Stimulated activated CD4-positive, alpha-beta T cell treated with anti-CD3 and anti-CD28 coated beads, Interleukin-2, amount 100 ng/mL, for 24 hours (primary cell): ENCODE measurements at places on chromosomes 7 and 10.

- DNase-seq = peak; percentile 78
Observed at GRCh38 chr7:48084727-48085432, 4.2 kb upstream of the UPP1 start.

GRCh38 chr10:32148864-32149251 lies 92.6 kb upstream of the KIF5B start:
- DNase-seq = no peak

DNA sequence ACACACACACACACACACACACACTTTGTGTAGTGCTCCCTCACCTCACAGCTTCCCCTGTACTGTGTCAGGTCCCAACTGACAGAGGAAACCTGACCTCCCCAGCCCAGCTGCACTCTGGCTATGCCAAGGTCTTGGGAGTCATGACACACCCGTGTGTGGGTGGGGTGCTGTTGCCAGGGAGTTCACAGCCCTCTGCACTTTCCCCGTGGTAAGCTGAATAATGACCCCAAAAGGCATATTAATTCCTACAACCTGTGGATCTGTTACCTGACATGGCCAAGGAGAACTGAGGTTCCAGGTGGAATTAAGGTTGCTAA lies 8.9 kb upstream of the NANOS1 start:
- peak; percentile 20 for DNase-seq

DNA sequence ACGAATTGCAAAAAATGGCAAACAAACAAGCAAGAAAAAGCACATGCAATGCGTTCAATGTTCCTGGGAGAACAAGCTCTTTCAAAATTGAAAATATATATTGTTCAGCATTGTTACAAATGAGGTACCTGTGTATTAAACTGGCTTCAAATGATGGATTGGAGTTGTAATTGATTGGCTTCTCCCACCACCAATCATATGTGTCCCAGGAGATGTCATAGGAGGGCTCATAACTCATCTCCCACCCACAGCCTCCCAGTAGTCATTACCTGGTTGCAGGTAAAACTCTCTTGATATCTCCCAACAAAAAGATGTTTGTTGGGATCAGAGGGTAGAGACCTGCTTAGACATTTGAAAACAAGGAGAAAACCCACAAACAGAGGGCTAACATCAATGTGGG lies 302.9 kb downstream of the BAMBI start:
- no peak for DNase-seq

GRCh38 chr7:101373812-101374614 lies 11.3 kb downstream of the COL26A1 start:
- DNase-seq = no peak

- no peak for DNase-seq
Observed at GRCh38 chr10:29151005-29151404, 137.9 kb upstream of the LYZL1 start.

- no peak for DNase-seq
Observed at GRCh38 chr10:34906067-34906965, 91.2 kb upstream of the PARD3 start.

DNA sequence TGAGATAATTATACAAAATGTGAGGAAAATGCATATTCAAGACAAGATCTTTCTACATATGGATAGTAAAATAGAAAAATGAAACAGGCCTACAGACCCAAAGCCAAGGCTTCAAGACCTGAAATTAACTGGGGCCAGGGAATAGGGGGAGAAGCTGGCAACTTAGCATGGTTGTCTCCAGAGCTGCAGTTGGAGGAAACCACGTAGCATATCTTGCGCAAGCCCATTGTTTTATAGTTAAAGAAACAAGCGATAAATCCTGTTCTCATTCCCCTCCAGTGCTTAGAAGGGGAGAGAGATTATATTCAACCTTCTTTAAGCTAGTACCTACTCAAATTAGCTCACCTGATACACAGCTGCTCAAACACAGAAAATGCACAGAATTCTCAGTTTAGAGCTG lies 197.1 kb downstream of the SORCS1 start:
- no peak for DNase-seq

DNA sequence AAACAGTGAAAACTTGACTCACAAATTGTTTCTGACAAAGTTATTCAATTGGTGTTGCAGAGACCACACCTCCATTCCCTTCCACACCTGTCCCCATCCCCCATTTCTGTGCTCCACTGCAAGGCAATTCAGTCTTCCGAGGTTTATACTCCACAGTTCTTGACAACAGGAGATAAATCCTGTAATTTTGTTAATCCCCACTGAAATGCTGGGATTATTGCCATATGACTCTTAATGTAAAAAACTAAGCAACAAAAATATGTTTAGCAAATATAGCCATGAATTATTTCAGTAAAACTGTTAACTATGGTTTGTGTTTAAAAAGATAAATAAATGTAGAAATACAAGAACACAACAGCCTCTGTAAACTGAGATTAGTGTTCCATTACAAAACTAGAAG lies 170.1 kb upstream of the SEMA3D start:
- no peak for DNase-seq

GRCh38 chr7:127911968-127912511 lies 119.2 kb downstream of the LRRC4 start:
- no peak for DNase-seq

DNA sequence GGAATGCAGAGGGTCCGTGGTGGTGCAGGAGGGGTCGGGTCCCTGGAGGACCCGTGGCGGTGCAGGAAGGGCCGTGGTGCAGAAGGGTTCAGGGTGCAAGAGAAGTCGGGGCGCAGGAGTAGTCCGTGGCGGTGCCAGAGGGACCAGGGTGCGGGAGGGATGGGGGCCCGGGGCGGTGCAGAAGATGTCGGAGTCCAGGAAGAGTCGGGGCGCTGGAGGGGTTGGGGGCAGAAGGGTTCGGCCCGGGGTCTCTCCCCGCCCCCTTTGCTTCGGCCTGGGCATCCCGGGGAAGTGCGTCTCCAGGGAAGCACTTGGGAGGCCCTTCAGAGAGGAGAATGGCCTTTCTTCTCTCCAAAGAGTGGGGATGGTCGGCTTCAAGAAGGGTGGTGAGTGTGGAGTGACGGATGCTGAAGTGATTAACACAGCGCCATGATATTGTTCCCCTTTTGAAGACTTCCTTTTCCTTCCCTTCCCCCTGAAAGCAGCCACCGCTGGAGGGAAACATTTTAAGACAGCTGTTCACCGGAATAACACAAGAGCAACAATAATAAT lies 997 bp downstream of the WDR37 start:
- DNase-seq = no peak

GRCh38 chr10:128078136-128078969 lies 47.9 kb downstream of the MKI67 start:
- peak; percentile 58 for DNase-seq

- no peak for DNase-seq
Observed at GRCh38 chr7:29084832-29085231, 61.5 kb downstream of the CPVL start.

DNA sequence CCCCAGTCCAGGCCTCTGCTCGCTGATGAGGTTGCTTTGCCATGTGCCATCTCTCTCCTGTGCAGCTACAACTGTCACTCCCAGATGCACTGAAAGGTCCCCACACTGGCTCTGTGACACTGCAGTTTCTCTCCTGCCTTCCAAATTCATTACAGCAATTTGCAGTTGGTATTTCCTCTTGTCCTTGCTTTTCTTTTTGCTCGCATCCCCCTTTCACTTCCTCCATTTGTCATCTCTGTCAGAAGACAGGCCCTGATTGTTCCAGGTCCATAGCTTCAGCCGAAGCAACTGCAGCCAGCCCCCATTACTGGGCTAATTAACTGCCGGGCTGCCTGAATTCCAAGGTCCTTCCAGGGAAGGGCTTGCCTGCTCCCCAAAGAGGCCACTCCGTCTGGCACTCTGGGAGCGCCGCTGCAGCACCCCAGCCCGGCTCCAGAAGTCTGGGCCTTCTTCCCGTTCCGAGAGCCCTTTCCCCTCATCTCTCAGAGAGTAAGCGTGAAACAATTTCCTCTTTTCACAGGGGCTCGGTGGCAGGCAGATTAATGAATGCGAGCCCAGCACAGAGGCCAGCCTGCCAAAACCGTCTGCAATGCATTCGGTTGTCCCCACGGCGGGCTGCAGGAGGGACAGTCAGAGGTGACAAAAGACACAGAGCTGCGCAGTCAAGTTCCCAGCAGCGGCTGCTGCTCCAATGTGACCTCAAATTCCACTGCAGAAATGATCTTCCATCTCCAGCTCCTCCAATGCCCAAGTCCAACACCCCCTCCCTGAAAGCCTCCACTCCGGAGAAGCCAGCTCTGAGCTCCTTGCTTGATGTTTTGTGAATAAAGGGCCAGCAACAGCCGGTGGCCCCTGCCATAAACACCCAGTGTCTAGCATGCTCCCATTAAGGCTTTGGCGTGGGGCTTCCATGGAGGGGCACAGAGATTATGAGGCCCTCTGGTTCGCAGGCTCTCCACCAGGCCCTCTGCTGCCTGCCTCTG lies 279.4 kb upstream of the HABP2 start:
- DNase-seq = no peak

DNA sequence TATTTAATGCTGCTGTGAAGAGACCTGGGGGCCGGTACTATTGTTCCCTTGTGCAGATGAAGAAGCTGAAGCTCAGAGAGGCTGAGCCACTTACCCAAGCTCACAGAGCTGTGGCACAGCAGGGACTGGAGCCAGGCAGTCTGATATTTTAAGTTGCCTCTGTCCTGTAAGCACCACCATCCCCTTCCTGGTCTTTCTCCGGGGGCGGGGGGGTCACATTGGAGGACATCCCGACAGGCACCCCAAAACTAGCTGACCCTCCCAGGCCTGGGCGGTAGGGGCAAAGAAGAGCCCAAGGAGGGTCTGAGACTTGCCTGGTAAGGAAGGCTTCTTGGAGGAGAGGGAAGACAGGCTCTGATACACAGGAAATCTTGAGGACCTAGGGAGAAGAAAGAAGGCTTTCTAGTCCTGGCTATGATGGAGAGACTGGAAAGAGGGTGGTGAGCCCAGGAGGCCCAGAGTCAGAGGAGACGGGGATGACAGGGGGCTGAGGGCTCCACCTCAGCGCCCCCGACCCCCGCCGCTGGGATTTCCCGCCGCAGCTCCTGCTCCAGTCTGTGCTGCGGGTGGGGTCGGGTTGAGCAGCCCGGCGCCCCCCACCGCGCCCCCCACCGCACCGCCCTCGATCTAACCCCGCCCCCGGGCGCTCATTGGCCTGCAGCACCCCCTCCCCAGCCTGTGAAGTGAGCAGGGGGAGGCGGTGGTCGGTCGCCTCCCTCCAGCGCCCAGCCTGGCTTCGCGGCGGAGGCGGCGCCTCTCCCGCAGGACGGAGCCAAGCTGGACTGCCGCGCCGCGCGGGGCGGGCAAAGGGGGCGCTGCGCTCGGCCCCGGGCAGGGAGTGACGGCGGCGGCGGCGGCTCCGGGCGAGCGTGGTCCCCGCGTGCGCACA lies at the start of gene ADCYAP1R1:
Gene ADCYAP1R1, plus strand, starts transcription at position 711 of the 889 bp plus-strand sequence. CDS start 10,957 bp downstream, outside the sequence.
- no peak for DNase-seq

DNA sequence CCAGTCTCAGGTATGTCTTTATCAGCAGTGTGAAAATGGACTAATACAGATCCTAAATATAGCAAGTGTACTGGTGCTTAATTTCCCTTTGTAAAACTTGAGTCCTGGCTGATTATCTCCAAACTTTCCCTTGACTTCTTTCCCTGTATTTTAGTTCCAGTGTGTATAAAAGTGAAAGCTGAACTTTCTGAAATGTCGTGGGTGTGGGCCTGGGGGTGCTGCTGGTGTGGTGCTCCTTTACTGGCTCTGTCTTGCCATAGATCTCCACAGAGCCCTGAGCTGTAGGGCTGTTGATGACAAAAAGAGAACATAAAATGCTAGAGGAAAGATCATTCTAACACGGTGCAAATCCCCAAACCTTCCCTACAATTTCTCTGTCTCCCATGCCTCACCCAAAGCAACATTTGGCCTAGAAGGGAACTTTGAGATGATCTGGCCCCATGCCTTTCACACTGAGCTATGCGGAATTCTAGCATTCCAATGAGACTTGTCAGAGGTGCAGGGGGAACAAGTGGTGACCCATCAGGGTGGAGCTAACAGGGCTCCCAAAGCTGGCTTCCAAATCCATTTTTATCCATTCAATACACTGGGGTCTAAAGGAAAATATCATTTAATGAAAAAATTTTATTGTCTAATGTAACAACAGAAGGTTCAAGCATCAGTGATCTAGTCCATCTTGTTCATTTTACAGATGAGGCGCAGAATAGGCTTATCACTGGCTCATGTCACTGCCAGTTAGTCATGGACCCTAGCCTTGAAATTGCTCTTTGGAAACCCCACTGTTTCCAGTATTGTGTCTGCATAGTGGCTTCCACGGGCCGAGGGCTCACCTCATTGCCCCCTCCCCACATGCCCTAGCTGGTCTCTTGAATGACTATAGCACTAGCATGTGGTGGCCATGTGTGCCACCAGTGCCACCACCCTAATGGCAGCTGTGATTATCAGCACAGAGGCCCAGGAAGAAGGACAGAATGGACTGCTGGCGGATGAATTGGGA lies 1000.9 kb downstream of the LRMDA start:
- no peak for DNase-seq

- peak; percentile 60 for DNase-seq
Observed at GRCh38 chr10:103592186-103593021, 98.9 kb downstream of the NEURL1 start.

- no peak for DNase-seq
Observed at GRCh38 chr7:143346018-143346417, 16.5 kb downstream of the FAM131B start.

GRCh38 chr7:31059551-31059950 lies 7.4 kb downstream of the ADCYAP1R1 start:
- DNase-seq = no peak

DNA sequence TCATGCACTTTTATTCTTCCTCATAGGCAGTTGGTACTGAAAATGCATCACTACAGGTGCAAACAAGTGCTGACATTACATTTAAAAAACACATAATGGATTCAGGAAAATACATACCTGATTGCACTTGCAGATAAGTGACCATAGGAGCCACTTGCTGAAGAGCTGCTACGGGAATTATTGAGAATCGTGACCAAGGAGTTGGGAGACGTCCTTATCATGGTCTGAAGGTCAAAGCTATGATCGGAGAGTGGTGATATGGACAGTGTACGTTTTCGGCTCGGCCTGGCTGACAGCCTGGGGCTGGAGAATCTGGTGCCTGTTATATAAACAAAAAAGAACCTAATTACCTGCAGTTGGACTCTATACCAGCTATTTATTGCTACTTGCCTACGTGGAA lies 197.1 kb downstream of the GLI3 start:
- DNase-seq = no peak

DNA sequence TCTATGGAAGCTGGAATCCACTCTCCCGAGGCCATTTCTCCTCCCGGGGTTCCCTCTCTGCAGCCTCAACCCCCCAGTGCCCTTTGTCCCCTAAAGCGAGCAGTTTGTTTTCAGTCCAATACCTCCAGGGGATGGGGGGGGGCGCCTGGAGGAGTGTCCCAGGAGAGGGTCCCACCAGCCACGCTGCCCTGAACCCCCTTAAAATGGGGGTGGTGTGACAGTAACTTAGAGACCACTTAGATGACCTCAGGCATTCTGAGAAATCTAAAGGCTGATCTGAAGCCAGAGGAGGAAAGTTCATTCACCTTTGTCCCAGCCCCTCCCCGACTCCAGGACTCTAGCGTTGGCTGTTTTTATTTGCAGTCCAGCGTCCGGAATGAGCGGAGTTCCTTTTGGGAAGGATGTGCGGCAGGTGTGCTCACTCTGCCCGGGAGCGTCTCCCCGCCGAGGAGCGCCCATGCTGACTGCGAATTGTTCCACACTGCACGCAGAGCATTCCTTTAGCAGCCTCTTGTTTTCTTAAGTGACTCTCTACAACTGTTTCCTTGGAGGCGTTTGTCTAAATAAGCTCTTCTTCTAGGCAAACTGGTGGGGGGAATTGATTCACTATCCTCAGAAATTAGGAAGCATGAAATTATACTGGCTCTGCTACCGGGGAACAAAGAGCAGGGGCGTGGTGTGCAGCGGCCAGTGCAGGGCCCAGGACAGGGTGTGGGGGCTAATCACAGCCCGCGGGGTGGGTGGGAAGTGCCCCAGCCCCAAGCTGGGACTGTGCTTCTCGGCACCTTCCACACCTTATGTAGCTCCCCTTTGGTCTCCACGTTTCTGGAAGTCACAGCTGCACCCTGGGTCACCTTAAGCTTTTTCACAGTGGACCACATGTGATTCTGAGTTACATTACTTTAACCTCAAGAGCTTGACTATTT lies 46.3 kb downstream of the SYPL1 start:
- no peak for DNase-seq
